ENCODE measurements at places on chromosomes 4 and X. TPM values are rescaled to one million over a fixed set of nuclear protein-coding genes. Genes with fewer than 3 reads are reported as not detected.

DNA sequence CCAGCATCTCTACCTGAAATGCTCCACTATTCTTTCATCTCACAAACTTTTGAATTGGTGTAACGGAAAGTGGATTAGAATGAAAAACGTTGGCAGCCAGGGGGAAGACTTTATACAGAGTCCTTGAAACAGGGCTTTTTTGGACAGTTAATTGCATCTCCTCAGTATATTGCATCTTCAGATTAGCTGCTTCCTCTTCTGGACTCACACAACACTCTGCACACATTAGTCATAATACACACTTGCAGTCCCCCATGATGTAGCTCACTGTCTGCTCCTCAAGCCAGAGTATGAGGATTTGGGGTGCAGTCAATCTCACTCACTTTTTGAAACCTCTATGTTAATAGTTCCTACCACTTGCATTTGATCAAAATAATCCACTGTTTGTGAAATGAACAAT, 101.0 kb downstream of the ADGRA3 start:
- DNase-seq, result no peak

Gene CLDN22
- total RNA-seq, result not detected

Gene TIMM17B
- 33.8 TPM for total RNA-seq

- DNase-seq, result no peak
Observed at GRCh38 chr4:7020856-7021255, 22.3 kb upstream of the TADA2B start.

GRCh38 chrX:150197388-150197787, 165.7 kb upstream of the MAMLD1 start:
- DNase-seq, result no peak

GRCh38 chr4:168362025-168362401, 43.5 kb upstream of the DDX60 start:
- DNase-seq, result no peak

DNA sequence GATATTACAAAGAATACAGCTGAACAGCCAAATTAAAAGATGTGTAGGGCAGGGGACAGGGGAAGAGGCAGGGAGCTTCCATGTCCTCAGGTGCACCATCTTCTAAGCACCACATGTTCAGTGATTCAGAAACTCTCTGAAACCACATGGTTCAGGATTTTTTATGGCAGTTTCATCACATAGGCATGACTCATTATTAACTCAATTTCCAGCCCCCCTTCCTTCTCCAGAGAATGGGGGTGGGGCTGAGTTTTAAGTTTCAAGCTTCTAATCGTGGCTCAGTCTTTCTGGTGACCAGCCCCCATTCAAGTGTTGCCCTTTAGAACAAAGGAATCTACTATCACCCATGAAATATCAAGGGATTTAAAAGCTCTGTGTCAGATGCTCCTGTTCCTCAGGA, 317.8 kb upstream of the GALNT7 start:
- DNase-seq, result no peak

DNA sequence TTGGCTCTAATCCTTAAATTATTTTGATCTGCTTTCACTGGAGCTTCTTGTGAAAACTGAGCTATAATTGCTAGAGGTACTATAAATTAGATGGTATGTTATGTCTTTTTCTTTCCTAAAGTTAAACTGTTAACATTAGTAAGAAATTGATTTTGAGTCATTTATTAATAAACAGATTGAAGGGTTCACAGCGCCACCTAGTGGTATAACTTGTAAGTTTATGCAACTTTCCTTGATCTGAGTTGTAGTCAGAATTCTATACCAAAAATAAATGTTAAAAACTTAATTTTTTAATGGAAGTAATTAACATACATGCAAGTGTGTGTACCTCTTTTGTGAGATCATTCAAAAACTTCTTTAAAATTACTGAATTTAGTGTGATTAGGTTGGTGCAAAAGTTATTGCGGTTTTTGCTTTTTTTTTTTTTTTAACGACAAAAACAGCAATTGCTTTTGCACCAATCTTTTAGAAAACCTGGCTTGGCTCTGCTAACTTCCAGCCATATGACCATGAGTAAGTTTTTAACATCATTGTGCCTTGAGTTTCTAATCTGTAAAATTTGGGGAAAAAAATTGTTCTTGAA, 151.5 kb downstream of the CENPC start:
- DNase-seq, result no peak

Data from frontal cortex (tissue), 4 donors.